ENCODE measurements at places on chromosomes 1 and 21.

DNA sequence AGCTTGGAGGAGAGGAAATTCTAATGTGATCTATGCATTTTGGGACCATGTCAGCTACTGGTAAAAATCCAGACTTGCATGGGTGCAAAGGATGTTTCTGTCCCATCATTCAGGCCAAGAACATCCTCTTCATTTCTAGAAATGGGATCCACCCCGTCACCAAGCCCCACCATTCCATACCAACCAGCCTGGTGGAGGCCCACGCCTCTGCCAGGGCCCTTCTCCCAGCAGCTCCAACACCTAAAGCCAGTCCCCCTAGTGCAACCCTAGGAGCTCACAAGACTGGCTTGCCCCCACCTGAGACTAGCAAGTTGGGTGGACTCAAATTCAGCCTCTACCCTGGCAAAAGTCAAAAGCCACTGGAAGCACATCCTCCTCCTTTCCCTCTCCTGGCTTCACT is 1.9 kb downstream of the ARHGEF11 start:
- no peak for DNase-seq
- H3K4me3 ChIP-seq, result peak overlapping the region; percentile 74
- no peak overlapping the region for H3K27ac ChIP-seq
- no peaks in the 10 kb centered on the region for H3K27me3 ChIP-seq
- no peaks in the 10 kb centered on the region for H3K36me3 ChIP-seq

- H3K27ac ChIP-seq, result no peak overlapping the region
- H3K36me3 ChIP-seq, result no peaks in the 10 kb centered on the region
- no peaks in the 10 kb centered on the region for H3K27me3 ChIP-seq
Observed at GRCh38 chr21:24280596-24280995, 1326.7 kb downstream of the MRPL39 start.

GRCh38 chr21:22278366-22278765 is 1280.2 kb downstream of the NCAM2 start:
- H3K36me3 ChIP-seq, result no peaks in the 10 kb centered on the region
- no peak overlapping the region for H3K4me3 ChIP-seq
- no peak overlapping the region for H3K27ac ChIP-seq
- no peaks in the 10 kb centered on the region for H3K27me3 ChIP-seq
- H3K4me1 ChIP-seq, result no peaks in the 10 kb centered on the region

DNA sequence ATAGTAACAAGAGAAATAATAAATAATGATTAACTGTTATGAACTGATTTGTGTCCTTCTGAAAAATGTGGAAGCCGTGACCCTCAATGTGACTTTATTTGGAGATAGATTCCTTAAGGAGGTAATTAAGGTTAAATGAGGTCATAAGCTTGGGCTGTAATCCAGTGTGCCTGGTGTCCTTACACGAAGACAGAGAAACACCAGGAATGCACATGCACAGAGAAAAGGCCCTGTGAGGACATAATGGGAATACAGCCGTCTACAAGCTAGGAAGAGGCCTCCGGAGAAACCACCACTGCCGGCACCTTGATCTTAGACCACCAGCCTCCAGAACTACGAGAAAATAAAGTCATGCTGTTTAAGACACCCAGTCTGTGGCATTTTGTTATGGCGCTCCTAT is 215.9 kb downstream of the NEGR1 start:
- no peak overlapping the region for H3K27ac ChIP-seq
- no peak for DNase-seq
- H3K4me3 ChIP-seq, result no peak overlapping the region
- peaks cover 7% of the 10 kb centered on the region for H3K4me1 ChIP-seq

GRCh38 chr1:7426780-7427604 is 344.1 kb upstream of the VAMP3 start:
- H3K4me1 ChIP-seq, result no peaks in the 10 kb centered on the region
- no peak overlapping the region for H3K27ac ChIP-seq
- no peak overlapping the region for H3K4me3 ChIP-seq
- DNase-seq, result no peak
- peaks cover 22% of the 10 kb centered on the region for H3K27me3 ChIP-seq

GRCh38 chr1:68183895-68184294 is 48.4 kb downstream of the WLS start:
- H3K4me1 ChIP-seq, result peaks cover 14% of the 10 kb centered on the region
- no peak overlapping the region for H3K4me3 ChIP-seq
- no peak for DNase-seq
- no peak overlapping the region for H3K27ac ChIP-seq
- H3K27me3 ChIP-seq, result no peaks in the 10 kb centered on the region

GRCh38 chr1:174519844-174520243 is 72.1 kb downstream of the GPR52 start:
- H3K4me1 ChIP-seq, result no peaks in the 10 kb centered on the region
- no peak overlapping the region for H3K27ac ChIP-seq
- H3K27me3 ChIP-seq, result no peaks in the 10 kb centered on the region
- no peak for DNase-seq
- no peak overlapping the region for H3K4me3 ChIP-seq
- no peaks in the 10 kb centered on the region for H3K36me3 ChIP-seq

- no peaks in the 10 kb centered on the region for H3K4me1 ChIP-seq
- no peak overlapping the region for H3K4me3 ChIP-seq
- no peaks in the 10 kb centered on the region for H3K36me3 ChIP-seq
- no peak for DNase-seq
Observed at GRCh38 chr1:164958982-164959768, 397.3 kb downstream of the LMX1A start.

GRCh38 chr1:97298966-97299365 is 577.4 kb downstream of the PTBP2 start:
- no peak overlapping the region for H3K27ac ChIP-seq
- H3K4me3 ChIP-seq, result no peak overlapping the region
- H3K36me3 ChIP-seq, result no peaks in the 10 kb centered on the region
- H3K27me3 ChIP-seq, result no peaks in the 10 kb centered on the region

- no peaks in the 10 kb centered on the region for H3K27me3 ChIP-seq
- DNase-seq, result no peak
- H3K4me1 ChIP-seq, result no peaks in the 10 kb centered on the region
- H3K36me3 ChIP-seq, result no peaks in the 10 kb centered on the region
- H3K27ac ChIP-seq, result no peak overlapping the region
Observed at GRCh38 chr1:51009381-51009780, 39.3 kb downstream of the CDKN2C start.

DNA sequence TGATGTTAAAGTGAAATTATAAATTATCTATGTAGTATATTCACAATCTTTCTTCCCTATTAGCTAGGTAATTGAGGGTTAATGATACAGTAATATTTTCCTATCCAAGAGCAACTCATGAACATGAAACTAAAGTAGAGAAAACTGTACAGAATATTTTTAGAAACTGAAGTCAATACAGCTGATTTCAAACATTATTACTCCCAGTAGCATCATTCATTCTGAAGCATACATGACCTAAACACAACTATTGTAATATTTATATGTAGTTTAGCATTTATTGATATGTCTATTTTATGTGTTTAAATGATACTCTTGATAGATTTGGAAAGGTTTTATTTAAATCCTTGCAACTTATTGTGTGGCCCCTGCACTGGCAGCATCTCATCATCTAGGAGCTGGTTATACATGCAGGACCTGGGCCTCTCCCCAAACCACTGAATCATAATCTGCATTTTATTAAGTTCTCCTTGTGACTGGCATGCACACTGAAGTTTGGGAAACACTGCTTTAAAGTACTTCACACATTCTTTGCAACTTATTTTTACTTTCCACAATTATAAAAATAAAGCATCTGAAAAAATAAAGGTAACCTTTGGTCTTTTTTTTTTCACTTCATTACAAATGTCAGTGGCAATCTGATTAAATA is 199.9 kb downstream of the LRRC40 start:
- DNase-seq, result no peak
- H3K4me3 ChIP-seq, result no peak overlapping the region
- peaks cover 24% of the 10 kb centered on the region for H3K27me3 ChIP-seq

DNA sequence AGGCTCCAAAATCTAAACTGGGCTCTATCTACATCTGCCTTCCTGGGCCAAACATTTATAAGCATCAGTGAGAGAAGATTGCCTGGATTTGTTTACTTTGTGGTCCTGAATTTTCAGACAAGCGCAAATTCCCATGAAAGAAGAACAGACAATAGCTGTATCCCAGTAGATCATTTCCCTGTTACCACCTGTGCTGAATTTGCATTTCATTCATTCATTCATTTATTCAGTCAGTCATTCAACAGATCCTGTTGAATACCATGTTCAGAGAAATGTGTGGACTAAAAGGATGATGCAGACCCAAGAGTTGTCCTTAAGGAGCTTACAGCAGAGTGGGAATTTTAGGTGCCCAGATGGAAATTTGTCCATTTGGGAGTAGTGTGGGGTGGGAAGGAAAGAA is 2.2 kb downstream of the PGM1 start:
- peaks cover 33% of the 10 kb centered on the region for H3K4me1 ChIP-seq
- H3K27me3 ChIP-seq, result no peaks in the 10 kb centered on the region
- H3K36me3 ChIP-seq, result no peaks in the 10 kb centered on the region
- no peak overlapping the region for H3K27ac ChIP-seq
- DNase-seq, result no peak
- peak overlapping the region; percentile 97 for H3K4me3 ChIP-seq

DNA sequence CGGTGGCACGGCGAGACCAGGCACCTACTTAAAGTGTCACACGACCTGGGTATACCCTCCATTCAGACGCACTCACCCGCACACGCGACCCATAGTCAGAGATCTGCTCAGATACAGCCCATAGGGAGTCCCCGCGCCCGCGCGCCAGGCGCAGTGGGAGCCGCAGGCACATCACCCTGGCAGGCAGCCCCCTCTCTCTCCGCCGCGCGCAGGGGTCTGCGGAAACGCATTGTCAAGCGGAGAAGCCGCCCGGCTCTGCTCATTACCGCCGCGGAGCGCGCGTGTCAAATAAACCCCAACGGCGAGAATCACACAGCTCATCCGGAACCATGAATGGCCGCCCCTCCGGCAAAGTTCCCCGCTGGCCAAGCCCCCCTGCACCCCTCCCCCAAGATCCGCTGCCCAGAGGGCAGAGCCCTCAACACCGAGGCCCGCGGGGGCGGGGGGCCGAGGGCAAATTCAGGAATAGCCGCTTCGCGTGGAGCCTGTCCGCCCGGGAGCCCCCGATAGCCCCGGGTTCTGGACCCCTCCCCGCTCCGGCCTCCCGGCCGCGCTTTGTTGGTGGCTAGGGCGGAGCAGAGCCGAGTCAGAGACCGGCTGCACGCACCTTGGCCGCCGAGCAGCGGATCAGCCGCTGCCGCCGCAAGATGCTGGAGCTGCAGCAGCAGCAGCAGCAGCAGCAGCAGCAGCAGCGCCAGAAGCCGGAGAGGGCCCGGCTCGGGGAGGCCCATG is 522 bp downstream of the LRP8 start:
- H3K4me3 ChIP-seq, result peak overlapping the region; percentile 89
- peaks cover 17% of the 10 kb centered on the region for H3K4me1 ChIP-seq
- peak; percentile 16 for DNase-seq
- peaks cover 16% of the 10 kb centered on the region for H3K36me3 ChIP-seq

DNA sequence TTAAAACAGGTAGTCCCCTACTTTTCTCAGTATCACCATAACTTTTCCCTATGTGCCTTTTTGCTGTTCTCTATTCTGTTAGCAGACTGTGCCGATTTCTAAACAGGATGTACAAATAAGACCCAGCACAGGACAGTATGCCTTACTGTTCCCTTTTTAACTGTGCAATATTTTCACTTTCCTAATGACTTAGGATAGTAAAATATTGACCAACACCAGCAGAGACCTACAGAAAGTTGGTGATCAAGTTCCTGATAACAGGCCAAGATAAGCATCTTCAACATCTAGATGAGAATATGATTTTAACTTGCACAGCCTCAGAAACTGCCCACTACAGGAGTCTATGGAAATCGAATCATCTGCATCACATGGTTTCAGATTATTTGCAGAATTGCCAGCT is 42.0 kb downstream of the ADSS2 start:
- H3K27ac ChIP-seq, result no peak overlapping the region
- no peak for DNase-seq
- H3K27me3 ChIP-seq, result no peaks in the 10 kb centered on the region
- H3K4me1 ChIP-seq, result peaks cover 12% of the 10 kb centered on the region
- peaks cover 60% of the 10 kb centered on the region for H3K36me3 ChIP-seq
- no peak overlapping the region for H3K4me3 ChIP-seq

- no peaks in the 10 kb centered on the region for H3K27me3 ChIP-seq
- peak; percentile 27 for DNase-seq
- peaks cover 2% of the 10 kb centered on the region for H3K36me3 ChIP-seq
- H3K4me1 ChIP-seq, result no peaks in the 10 kb centered on the region
- H3K27ac ChIP-seq, result no peak overlapping the region
Observed at GRCh38 chr1:225004396-225004795, 74.9 kb downstream of the DNAH14 start.
